ENCODE measurements at places on chromosomes 4 and X.

GRCh38 chr4:176499518-176499917, 179.8 kb downstream of the SPCS3 start:
- no peak for DNase-seq

DNA sequence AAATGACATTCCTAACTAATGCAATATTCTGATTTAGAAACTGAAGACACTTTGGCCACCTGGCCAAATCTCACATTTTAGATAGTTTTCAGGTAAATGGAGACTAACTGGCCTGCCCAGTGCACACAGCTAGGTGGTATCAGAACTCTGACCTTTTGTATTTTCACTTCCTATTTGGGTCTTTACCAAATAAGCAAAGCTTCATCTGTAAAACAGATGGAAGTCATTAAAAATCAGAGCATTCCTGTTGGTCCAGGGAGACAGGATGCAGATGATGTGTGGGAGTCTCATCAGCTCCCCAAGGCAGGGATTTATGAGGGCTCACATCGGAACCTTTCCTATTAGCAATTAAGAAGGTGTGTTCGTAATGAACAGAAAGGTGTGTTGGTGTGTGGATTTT, 57.7 kb downstream of the ARHGAP10 start:
- no peak for DNase-seq

- no peak for DNase-seq
These were observed 57.2 kb upstream of the TMEM131L start for GRCh38 chr4:153408932-153409331.

GRCh38 chrX:37986893-37987292, 19.5 kb upstream of the SYTL5 start:
- no peak for DNase-seq

- DNase-seq, result no peak
These were observed 1.5 kb downstream of the ELF4 start for GRCh38 chrX:130108647-130109428.

DNA sequence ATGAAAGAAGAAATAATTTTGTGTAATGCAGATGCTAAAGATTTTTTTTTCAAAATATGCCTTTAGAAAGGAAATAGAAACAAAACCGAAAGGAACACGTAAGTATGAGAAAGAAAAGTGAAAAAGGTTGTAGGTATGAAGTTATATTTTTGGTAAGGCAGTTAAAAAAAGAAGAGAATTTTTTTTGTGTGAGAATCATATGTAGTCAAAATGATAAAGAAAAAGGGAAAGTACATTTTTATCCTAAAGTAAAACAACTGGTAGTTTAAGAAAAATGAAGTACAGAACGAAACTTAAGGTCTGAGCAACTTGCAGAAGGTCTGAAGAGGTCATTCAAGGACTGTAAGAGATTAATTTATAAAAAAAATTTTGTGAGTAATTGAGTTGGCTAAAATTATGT, 164.0 kb upstream of the TRAM1L1 start:
- no peak for DNase-seq

GRCh38 chr4:181820553-181820952, 422.6 kb upstream of the TENM3 start:
- no peak for DNase-seq

DNA sequence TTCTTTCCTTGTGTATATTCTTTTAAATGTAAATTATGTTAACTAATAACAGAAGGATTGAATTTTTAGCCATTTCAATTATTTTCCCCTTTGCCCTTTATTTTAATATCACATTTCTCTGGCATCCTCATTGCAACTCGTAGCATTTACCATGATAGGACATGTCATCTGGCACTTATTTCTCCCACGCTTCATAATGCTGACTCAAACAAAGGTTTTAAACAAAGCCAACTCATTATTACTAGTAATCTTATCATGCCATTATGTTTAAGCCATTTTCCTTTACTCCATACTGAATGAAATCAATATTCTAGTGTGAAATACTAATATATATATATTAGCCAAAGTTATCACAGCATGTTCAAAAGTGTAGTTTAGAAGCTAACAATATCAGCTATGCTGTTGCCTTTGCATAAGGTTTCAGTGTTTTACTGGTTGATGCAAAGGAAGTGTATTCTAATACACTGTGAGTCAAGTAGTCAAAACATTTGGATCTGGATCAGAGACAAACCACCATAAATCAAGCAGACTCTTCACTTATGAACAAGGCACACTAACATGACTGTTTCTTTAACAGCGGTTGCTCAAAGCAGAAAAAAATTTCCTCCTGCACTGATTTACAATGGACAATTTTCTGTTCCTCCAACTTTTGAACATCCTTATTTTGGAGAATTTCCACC, 281.6 kb downstream of the SLC7A11 start:
- no peak for DNase-seq

GRCh38 chr4:55337944-55338343, 8.1 kb upstream of the SRD5A3 start:
- no peak for DNase-seq

- no peak for DNase-seq
These were observed 915.5 kb downstream of the FAT4 start for GRCh38 chr4:126230269-126230668.

- no peak for DNase-seq
These were observed 55.6 kb downstream of the CYLC1 start for GRCh38 chrX:83916525-83916924.

- DNase-seq, result no peak
These were observed 230.3 kb upstream of the PGRMC2 start for GRCh38 chr4:128517739-128518510.

GRCh38 chr4:127414951-127415606, 217.7 kb upstream of the INTU start:
- DNase-seq, result no peak

GRCh38 chr4:40552536-40552935, 77.1 kb downstream of the RBM47 start:
- DNase-seq, result no peak

DNA sequence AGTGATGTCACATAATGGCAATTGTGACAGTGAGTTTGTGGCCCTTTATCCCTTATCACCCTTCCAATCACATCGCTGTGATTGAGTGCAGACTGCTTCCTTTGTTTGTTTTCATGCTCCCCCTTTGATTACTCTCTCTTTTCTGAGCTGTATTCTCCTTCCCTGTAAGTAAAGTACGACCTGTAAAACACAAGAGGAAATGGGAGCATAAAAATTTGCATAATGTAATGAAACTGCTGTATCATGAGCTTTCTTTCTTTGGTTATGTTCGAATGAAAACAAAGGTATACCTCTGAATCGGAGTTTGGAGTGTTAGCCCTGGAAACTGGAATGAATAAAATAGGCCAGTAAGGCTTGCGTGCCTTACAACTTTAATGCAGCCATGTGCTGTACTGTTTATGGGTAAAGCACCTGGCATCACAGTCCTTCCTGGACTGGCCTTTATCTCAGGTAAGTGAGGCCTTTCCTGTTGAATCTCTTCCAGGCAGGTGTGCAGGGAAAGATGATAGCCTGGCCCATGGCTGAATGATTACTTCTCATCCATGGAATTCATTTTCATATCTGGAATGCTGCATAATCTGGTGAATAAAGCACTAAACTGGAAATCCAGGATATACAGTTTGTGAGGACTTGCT, 26.6 kb upstream of the HS3ST1 start:
- peak; percentile 70 for DNase-seq

- DNase-seq, result no peak
These were observed 232.6 kb downstream of the CBR4 start for GRCh38 chr4:168777277-168777965.

DNA sequence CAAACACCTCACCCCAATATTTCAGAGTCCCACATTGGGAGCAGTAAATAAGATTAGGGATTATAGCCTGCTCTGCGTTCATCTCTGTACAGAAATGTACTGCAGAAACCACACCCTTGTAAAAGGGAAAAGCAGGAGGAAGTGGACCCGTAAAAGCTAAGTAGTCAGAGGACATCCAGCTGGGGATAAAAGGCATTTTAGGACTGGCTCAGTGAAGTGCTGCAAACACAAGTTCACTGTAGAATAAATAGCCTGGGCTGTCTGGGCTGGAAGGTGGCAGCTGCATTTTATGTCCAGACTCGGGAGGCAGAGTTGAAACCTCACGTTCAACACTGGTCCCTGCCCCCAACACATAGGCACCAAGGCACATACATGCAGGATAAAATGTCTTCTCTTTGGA, 178.7 kb upstream of the FAT1 start:
- no peak for DNase-seq

GRCh38 chr4:85725721-85726170, 250.8 kb downstream of the ARHGAP24 start:
- DNase-seq, result no peak

DNA sequence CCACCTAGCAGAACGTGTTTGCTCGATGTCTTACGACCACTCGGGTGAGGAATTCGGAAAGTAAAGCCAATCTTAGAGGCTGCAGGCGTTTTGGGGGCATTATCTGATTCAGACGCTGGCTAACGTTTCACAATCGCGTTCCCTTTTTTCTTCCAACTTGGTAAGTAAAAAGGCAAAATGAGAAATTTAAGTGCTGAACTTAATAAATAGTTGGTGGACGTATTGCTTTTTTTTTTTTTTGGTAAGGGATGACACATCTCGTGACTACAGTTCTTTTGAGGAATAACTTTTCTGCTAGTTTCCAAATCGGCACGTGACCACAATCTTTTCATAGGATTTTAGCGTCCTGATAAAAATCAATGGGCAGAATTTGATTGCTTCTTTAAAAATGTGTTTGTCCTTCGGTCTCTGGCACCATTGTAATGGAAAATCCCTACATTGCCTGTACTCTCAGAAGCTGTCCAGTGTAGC, 848 bp downstream of the RAB9A start:
- no peak for DNase-seq

DNA sequence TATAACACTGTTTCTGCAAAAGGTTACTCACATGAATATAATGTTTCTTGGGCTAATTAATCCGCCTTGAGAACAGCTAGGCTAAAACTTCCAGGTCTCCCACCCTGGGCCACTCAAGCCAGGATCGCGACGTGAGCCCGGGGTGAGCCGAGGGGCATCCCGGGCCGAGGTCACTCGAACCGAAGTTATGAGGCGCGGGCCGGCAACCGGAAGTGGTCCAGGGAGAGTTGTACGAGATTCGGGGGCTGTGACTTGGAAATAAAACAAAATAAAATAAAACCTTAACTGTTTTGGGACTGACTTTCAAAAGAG, 317 bp downstream of the CMC4 start:
- no peak for DNase-seq

GRCh38 chr4:65999518-65999871, 329.2 kb upstream of the EPHA5 start:
- DNase-seq, result no peak

DNA sequence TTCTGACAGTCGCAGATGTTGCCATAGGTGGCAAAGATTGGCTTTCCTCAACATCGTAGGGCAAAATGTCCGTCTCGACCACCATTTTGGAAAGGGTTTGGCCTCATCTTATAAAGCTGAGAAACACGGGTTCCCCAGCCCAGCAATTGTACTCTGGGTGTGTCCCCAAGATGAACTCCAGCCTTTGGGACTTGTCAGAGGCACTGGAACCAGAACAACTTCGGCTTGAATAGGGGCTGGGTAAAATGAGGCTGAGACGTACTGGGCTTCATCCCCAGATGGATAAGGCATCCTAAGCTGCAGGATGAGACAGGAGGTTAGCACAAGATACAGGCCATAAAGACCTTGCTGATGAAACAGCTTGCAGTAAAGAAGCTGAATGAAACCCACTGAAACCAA, 151.9 kb downstream of the CRLF2 start:
- DNase-seq, result no peak

DNA sequence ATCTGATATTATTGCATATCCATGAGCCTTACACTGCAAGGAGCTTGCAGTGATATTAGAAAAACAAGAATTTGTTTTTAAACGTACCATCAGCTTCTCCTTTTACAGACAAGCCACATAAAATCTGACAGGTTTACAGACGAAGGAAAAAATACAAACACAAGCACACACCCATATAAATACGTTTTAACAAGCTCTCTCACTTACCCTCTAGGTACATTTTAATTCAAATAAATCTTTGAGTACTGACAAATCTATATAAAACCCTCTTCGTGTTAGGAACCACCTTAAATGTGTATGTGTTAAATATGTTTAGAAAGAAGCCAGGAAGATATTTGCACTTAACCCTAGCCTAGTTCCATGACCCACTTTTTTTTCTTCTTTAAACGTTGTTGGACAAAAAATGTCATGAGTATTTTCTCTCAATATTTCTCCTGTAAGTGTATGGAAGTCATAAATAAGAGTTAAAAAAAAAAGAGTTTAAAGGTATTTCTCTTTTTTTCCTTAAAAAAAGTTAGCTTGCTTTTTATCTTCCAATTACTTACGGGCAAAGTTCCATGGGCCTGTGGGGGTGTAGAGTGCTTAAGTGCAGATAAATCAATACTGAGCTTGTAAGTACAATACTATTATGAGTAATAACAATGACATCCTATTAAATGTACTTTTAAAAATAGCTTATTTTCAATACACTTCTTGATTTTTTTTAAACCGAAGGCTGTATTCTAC, 1.5 kb downstream of the ARAP2 start:
- no peak for DNase-seq

- no peak for DNase-seq
These were observed 658.3 kb upstream of the PITX2 start for GRCh38 chr4:111281219-111281618.

DNA sequence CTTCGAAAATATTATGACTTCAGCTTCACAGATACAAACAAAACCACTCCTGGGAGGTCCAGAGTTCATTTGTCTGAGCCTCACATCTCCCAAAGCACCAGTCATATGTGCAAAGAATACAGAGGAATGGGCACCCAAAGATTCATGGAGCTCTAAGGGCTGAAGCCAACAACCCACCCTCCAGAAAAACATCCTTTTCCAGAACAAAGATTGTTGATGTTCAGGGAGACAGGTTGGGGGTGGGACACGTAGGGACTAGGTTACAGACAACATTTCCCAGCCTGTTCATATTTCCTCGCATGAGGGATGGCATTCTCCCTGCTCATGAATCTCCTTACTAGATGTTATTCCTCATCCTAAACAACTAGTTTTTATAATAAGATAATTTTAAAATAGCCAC, 71.2 kb downstream of the METTL14 start:
- DNase-seq, result no peak

DNA sequence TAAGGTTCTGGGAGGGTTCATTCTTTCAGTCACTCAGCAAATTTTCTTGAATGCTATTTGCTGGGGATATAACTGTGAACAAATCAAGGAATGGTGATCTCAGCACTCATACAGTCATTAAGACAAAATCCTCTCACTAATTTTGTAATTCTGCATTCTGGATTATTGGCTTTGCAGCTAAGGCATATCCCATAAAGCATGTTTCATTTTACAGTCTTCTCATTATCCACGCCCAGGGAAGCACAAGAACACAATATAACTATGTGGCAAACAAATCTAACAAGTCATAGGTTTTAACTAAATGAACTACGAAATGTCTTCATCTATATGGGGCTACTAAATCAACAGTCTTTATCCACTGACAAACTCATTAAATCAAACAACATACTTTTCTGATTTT, 139.9 kb downstream of the CAMK2D start:
- no peak for DNase-seq

- no peak for DNase-seq
These were observed 27.7 kb downstream of the AGTR2 start for GRCh38 chrX:116198235-116198634.

- DNase-seq, result no peak
These were observed 154.4 kb downstream of the EFNB1 start for GRCh38 chrX:68983004-68983857.

Measured in NCI-H345 (cell line).